ENCODE measurements at places on chromosomes 2 and 18. TPM values are rescaled to one million over a fixed set of nuclear protein-coding genes. Genes with fewer than 3 reads are reported as not detected.
A peak's percentile ranks its signal among the peaks of the same experiment; 100 is the strongest.

- DNase-seq = peak; percentile 94
Measured at GRCh38 chr18:61322265-61322873, 10.9 kb upstream of the CDH20 start.

DNA sequence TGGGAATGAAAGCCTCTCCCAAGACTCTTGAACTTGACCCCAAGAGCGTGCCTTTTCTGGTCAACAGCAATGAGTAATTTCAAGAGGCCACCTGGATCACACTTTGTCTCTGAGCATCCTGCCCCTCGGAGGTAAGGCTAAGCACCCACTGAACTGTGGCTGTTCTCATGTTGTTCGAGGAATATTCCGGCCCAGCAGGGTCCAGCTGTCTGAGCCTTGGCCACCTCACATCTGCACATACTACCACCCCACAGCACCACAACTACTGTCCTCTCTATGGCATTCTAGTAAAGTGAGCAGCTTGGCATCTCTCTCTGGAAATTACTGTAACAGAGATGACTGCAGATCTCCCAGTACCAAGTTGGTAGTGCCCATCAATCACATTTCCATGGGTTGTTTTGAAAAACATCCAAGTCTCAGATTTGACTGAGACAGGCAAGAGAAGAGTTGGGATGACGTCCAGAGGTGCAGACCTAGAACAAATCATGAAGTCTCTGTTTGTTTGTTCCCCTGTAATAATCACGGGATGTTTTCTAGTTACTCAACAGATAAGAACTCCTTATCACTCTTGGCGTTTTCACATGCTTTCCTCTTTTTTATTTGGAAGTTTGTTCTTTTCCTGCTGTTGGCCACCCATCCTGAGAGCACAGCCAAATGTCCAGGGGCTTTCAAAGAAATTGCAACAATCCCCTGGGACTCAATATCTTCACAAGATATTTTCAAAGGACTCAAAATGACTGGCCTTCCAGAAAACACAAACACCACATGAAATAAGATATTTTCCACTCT is 336.0 kb upstream of the TNP1 start:
- DNase-seq = no peak

CTAGE1 gene
- not detected for total RNA-seq

DNA sequence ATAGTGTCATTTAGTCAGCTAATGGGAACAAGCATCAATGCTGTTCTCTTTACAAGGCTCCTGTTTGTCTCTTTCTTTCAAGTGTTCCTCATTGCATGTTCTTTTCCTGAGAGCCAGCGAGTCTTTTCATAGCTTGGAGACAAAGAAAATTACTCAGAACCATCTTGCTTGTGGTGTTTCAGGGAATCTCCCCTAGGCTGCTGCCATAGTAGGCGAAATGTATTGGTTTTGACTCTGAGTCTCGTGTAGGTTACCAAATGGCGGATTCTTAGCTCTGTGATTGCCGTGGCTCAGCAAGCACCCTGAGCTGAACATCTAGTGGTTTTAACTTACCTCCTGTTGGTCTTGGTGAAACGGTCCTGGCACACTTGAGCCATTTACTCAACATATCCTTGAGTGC is 68.7 kb downstream of the RHBDD1 start:
- no peak for DNase-seq

- no peak for DNase-seq
Measured at GRCh38 chr2:222284466-222284865, 14.3 kb downstream of the PAX3 start.

DNA sequence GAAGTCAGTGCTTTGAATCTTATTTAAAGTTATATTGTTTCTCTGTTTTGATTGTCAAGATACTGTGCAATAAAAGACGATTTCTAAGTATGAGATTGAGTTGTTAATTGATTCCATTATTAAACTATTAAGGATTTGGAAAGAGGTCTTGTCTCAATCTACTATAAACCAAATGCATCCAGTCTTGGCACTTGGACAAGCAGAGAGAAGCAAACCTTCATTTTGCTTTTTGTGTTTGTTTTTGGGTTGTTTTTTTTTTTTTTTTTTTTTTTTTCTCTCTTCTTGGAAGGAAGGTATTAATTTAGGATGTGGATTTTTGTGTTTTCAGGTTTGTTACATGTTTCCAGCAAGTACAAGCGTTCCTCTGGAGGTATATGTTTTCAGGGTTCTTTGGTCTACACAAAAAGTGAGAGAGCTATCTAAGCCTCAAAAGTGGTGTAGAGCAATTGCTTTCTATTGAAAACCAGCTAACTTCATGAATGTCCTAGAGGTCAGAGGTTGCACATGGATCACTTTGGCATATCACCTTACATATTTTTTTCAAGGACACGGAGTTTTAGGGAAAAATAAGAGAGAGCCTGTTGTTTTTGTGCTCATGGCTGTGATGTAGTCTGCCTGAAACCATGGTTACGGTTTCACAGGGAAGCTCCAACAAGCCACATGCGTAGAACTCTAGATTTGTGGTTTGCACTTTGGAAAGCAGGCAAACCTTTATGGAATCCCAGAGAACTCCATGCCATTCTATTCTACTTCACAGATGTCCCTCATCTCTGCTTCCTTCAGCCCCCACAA is 1.8 kb downstream of the PRKCE start:
- DNase-seq = no peak

- no peak for DNase-seq
Measured at GRCh38 chr2:149155988-149156387, 117.5 kb downstream of the LYPD6B start.

SERPINB2 gene
- not detected for total RNA-seq

DNA sequence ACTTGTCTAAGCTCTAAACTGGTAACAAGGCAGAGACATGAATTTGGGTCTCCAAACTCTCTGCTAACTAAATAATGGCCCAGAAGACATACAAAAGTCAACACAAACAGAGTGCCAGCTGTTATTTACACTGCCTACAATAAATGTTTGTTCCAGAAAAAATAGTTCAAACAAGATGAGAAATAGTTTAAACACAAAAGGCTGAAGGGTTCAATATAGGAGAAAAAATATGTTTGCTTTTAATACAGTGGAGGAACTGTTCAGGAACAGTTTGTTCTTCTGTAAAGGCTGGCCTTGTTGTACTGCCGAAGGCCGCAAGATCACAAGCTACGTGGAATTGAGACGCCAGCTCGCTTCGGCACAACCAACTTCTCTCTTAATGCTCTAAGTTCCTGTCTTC is 74.6 kb downstream of the AFF3 start:
- DNase-seq = no peak

DNA sequence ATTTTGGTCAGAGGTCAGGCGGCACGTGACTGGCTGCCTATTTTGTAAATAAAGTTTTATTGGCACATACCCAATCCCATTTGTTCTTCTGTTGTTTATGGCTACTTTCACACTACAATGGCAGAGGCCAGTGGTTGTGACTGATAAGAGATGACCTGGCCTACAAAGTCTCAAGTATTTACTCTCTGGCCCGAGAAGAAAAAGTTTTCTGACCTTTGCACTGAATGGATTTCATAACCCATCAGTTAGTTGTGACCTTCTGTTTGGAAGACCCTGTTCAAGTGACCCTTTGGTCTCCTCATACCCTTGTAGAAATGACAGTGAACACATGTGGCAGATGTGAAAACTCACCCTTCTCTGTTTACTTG is 121.4 kb upstream of the MGAT5 start:
- no peak for DNase-seq

DNER gene
- total RNA-seq = 0.19 TPM

NCKAP1 gene
- total RNA-seq = 165 TPM

C2orf78 gene
- not detected for total RNA-seq

DNA sequence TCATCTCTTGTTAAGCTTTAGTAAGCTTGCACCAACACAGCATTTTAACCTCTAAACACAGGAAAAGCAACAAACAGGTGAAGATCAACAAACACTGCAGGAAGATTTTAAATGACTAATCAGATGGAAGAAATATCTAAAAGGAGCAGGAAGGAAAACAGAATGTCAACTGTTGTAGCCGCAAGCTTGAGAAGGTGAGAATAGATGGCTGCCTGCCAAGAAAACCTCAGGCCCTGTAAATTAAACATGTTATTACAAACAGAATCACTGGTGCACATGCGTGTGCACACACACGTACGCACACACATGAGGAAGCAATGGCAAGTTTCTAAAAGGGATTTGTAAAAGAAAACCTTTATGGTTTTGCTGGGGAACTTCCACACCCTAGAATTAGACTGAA is 257.8 kb upstream of the GALNT5 start:
- no peak for DNase-seq

GRCh38 chr2:108492364-108492763 is 41.9 kb upstream of the LIMS1 start:
- DNase-seq = no peak

- DNase-seq = no peak
Measured at GRCh38 chr2:143955401-143956065, 564.4 kb downstream of the ZEB2 start.

DNA sequence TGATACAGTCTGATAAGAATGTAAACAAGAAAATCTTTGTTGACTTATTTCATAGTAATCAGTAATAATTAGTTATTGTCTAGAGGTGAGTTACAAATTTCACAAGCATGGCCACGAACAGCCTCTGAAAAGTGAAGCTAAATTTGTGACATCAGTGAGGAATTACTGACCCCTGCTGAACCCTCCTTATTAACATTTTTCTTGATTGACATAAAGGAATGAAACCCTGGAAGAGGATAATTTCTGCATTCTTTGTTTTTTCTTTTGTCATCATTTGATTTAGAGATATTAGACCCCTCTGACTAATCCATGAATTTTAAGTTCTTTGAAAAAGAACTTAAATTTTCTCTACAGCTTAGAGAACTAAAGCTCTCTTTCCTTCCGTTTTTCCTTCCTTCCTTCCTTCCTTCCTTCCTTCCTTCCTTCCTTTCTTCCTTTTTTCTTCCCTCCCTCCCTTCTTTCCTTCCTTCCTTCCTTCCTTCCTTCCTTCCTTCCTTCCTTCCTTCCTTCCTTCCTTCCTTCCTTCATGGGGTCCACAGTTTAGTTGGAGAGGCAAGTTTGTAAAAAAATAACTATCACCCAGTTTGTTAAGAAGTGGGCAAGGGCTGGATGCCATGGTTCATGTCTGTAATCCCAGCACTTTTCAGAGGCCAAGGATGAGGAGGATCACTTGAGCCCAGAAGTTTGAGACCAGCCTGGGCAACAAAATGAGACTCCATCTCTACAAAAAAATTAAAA is 387.0 kb downstream of the MTX2 start:
- DNase-seq = no peak

ONECUT2 gene
- total RNA-seq = 0.05 TPM

DNA sequence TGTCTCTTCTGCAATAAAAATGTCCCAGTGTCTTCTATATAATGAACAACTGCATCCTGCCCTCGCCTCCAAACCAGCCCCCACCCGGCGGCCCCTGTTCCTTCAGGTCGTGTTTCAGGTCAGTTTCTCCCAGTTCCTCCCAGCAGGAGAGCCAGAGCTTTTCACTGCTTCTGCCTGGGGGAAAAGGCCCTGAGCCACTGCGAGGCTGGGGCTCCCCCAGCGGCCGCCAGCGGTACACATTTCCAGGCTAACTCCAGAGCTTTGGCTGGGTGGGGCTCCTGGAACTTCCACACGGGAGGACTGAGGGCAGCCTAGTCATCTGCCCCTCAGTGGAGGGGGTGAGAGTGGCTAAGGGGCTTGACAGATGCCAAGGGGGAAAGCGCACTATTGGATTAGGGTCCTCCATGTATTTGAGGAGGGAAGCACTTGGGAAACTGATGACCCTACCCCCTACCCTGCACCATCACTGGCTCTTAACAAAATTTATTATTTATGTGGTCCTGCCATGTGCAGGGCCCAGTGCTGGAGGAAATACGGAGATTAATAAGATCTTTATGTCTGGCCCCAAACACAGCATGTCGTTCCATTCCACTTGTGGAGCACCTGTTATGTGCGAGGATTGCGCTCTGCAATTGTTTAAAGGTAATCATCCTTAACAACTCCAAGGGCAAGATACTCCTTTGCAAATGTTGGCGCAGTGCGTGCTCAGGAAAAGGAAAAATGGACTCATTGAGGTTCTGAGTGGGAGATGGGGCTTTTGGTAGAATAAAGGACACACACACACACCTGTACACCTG is 17.3 kb upstream of the CYS1 start:
- DNase-seq = peak; percentile 90

DNA sequence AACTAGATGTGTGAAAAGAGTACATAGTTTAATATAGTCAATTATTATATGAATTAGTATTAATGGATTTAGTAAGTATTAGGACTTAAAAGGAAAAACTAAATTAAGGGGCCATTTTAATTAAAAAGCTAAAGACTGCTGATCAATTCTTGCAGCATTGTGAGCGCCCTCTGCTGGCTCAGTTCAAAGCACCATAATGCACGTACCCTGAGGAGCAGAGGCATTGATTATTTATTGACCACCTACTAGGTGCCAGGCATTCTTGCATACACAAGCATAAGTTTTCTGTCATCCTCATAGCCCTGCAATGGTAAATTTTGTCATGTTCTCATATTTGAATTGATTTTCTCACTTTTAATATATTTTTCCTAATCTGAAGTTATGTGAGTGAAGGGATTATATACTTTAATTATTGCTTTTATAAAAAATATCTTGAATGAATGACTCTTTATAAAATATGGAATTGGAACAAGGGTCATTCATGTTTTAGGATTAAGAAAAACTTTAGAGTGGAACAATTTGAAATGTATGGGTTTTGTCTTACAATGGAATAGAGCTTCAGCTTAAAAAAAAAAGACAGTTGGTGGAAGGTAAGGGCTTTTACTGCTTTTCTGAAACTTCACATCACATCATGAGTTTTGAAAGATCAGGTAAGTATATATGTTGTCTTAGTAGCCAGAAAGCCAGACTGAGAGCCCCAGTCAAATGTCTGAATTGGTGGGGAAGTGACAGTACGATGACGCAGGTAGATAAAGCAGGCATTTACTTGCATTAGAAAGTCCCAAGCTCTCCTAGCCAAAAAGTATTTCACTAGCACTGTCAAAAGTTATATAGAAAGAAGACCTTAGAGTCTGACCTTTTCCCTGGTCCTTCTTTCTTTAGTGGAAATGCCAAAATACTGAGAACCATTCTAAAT is 9.7 kb downstream of the ITGA4 start:
- no peak for DNase-seq

- no peak for DNase-seq
Measured at GRCh38 chr2:212975333-212975732, 176.1 kb downstream of the IKZF2 start.

NETO1 gene
- not detected for total RNA-seq

- no peak for DNase-seq
Measured at GRCh38 chr2:71589763-71590162, 136.4 kb downstream of the DYSF start.

GRCh38 chr18:70116949-70117348 is 88.5 kb downstream of the RTTN start:
- no peak for DNase-seq

GRCh38 chr2:33086400-33087015 is 139.8 kb downstream of the LTBP1 start:
- DNase-seq = no peak

GRCh38 chr2:73175663-73176204 is 26.6 kb upstream of the NOTO start:
- DNase-seq = no peak

DNA sequence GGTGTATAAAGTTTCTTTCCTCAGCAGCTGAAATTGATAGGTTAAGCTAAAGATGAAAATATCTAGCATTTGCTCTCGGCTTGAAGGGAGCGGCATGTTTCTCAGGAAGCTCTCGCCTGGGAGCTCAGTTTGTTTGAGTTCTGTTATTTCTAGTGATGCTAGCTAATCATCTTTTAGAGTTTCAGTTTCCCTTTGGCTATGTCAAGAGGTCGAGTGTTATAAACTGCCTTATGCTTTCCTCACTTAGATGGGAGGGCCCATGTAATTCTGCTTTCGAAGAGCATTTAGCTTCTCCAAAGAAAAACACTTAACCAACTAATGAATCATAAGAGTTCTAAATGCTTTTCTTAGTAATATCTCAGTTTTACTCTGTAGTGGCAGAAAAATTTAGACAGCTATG is 33.6 kb downstream of the PLCL1 start:
- DNase-seq = no peak
